Articular chondrocyte of knee joint (primary cell): ENCODE measurements at places on chromosomes 11 and 22. TPM values are rescaled to one million over a fixed set of nuclear protein-coding genes. Genes with fewer than 3 reads are reported as not detected.

Gene PGA5
- not detected in 2 replicates for total RNA-seq

Gene APOBEC3A
- not detected in 2 replicates for total RNA-seq

Gene GSTP1
- total RNA-seq = 444 and 488 TPM in 2 replicates

Gene PRR33
- total RNA-seq = under 0.01 TPM in 1 of 2 replicates, not detected in the other

Gene OR51B4
- not detected in 2 replicates for total RNA-seq

Gene OTOG
- total RNA-seq = not detected in 2 replicates

Gene MAPK8IP1
- 8.3 and 9.0 TPM in 2 replicates for total RNA-seq

Gene GGT1
- total RNA-seq = 1.5 and 2.2 TPM in 2 replicates

Gene GLB1L2
- 0.11 and 0.91 TPM in 2 replicates for total RNA-seq

Gene HDHD5
- 23.0 and 31.6 TPM in 2 replicates for total RNA-seq

Gene MTFP1
- 3.1 and 6.8 TPM in 2 replicates for total RNA-seq

Gene SMPD1
- total RNA-seq = 49.9 and 60.9 TPM in 2 replicates

Gene VWCE
- 0.86 and 1.3 TPM in 2 replicates for total RNA-seq

Gene CCDC73
- total RNA-seq = not detected in 2 replicates

Gene FAM180B
- 0.11 and 0.26 TPM in 2 replicates for total RNA-seq

Gene CBX7
- total RNA-seq = 10.7 and 11.9 TPM in 2 replicates

Gene PKP3
- total RNA-seq = 0.52 and 1.2 TPM in 2 replicates

Gene APOL4
- total RNA-seq = 0.11 and 0.52 TPM in 2 replicates

Gene MPPED2
- 3.4 and 5.4 TPM in 2 replicates for total RNA-seq

Gene CRACR2B
- total RNA-seq = 1.6 and 2.6 TPM in 2 replicates

Gene GPR83
- not detected in 2 replicates for total RNA-seq

Gene PNPLA3
- total RNA-seq = 2.4 and 8.2 TPM in 2 replicates

Gene SLC35E4
- 9.5 and 9.7 TPM in 2 replicates for total RNA-seq

Gene NCAM1
- total RNA-seq = 0.91 and 1.4 TPM in 2 replicates

Gene XKR3
- total RNA-seq = not detected in 2 replicates

Gene POU2AF2
- total RNA-seq = not detected in 2 replicates

Gene CHRM1
- total RNA-seq = not detected in 2 replicates

Gene OR2AG1
- under 0.01 TPM in 1 of 2 replicates, not detected in the other for total RNA-seq

Gene DRD4
- not detected in 2 replicates for total RNA-seq

Gene KCNQ1OT1
- 6.4 and 8.1 TPM in 2 replicates for total RNA-seq

Gene SCARF2
- 19.0 and 22.7 TPM in 2 replicates for total RNA-seq

Gene FOLH1
- total RNA-seq = not detected in 2 replicates

Gene MAP6
- total RNA-seq = 2.6 and 5.0 TPM in 2 replicates

Gene NXPE2
- total RNA-seq = 0.39 and 0.76 TPM in 2 replicates

Gene MAJIN
- total RNA-seq = not detected in 2 replicates

Gene FGF3
- not detected in 2 replicates for total RNA-seq

Gene ZNRF3
- total RNA-seq = 4.2 and 4.9 TPM in 2 replicates
